ENCODE measurements at places on chromosomes 2 and 18. TPM values are rescaled to one million over a fixed set of nuclear protein-coding genes. Genes with fewer than 3 reads are reported as not detected.
A peak's percentile ranks its signal among the peaks of the same experiment; 100 is the strongest.

GRCh38 chr2:163665817-163666216, 70.0 kb downstream of the FIGN start:
- DNase-seq, result no peak

GRCh38 chr2:110948027-110948674, 172.6 kb upstream of the BCL2L11 start:
- no peak for DNase-seq

GRCh38 chr2:71001981-71002570, 7.4 kb upstream of the TEX261 start:
- no peak for DNase-seq

DNA sequence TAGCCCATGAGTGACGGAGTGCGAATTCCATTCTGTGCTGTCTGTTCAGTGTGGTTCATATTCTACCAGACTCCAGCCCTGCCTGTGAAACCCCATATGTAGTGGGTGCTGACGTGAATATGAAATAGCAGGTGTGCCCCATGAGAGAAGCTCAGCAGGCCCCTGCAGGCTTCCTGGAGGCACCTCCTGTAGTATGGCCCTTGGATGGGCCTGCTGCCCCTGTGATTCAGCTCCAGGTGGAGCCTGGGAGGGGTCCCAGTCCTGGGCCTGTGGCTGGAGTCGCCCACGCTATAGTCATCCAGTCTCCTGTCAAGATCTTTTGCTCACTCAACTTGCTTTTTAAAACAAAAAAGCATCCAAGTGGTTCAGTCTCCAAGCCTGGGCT, 125.5 kb downstream of the GLI2 start:
- no peak for DNase-seq

GRCh38 chr2:49240608-49241007, 86.3 kb upstream of the FSHR start:
- DNase-seq, result no peak

- DNase-seq, result no peak
These were observed 14.3 kb downstream of the FRZB start for GRCh38 chr2:182852090-182852489.

The SERPINB4 gene
- not detected for total RNA-seq

The SP3 gene
- total RNA-seq, result 52.0 TPM

The CCDC141 gene
- total RNA-seq, result 8.8 TPM

The TACR1 gene
- 0.37 TPM for total RNA-seq

The CDH19 gene
- 0.25 TPM for total RNA-seq

The SERPINB12 gene
- total RNA-seq, result not detected

The UGT1A8 gene
- not detected for total RNA-seq

DNA sequence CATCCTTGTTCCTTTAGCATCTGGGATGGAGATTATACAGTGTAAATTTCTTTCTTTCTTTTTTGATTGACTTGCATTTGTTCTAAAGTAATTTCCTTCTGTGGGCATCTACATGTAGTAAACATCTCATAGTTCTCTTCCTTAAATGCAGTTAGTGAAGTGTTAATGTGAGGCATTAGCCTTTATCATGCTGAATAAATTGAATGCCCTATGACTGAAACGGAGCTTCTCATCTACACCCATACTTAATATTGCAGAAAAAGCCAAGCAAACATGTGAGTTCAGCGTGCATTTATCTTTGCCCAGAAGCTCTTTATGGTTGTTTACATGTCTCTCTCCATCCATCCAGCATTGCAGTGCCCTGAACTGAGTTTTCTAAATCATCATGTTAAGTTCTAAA, 58.3 kb downstream of the LYPD1 start:
- no peak for DNase-seq

GRCh38 chr2:120599656-120600055, 136.0 kb upstream of the GLI2 start:
- DNase-seq, result no peak

GRCh38 chr2:237591141-237591881, 777 bp upstream of the RAB17 start:
- DNase-seq, result no peak

The C2orf81 gene
- total RNA-seq, result 0.38 TPM

- no peak for DNase-seq
These were observed 548.0 kb downstream of the CNTNAP5 start for GRCh38 chr2:124572934-124573634.

- no peak for DNase-seq
These were observed 184.8 kb upstream of the KLHL29 start for GRCh38 chr2:23200068-23200786.

The AQP12A gene
- not detected for total RNA-seq

The C2orf80 gene
- not detected for total RNA-seq

- DNase-seq, result no peak
These were observed 54.9 kb downstream of the TMEFF2 start for GRCh38 chr2:192139813-192140212.

- no peak for DNase-seq
These were observed 127.4 kb downstream of the NOL4 start for GRCh38 chr18:34097312-34097711.

DNA sequence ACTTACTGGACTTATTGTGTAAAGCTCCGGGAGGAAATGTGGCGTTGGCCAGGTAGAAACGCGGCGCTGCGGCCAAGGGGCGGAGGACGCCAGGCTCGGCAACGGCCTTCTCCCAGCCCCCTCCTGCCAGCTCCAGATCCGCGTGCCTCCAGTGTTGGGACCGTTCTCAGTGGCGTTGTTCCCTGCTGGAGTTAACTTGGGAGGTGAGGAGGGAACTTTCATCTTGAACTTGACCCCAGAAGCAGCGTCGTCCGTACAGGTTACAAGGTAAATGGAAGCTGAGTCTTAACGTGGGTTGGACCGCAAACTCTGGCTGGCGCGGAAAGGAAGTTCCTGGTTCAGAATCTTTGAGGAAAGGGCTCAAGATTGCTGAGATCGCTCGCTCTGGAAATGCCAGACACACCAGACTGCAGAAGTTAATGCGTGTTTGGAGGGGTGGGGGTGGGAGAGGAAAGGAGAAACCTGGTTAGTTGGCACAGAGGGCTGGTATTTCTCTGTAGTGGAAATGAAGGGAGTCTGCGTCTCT, 1.3 kb downstream of the TANC1 start:
- DNase-seq, result peak; percentile 53

The KCNG2 gene
- 0.27 TPM for total RNA-seq

All from psoas muscle (tissue), 8 donors.